ENCODE measurements at places on chromosomes 3 and 15.

GRCh38 chr15:88498996-88499395, 31.5 kb downstream of the MRPS11 start:
- DNase-seq, result no peak

- no peak for DNase-seq
These were observed 130.8 kb downstream of the HCN4 start for GRCh38 chr15:73237910-73238309.

DNA sequence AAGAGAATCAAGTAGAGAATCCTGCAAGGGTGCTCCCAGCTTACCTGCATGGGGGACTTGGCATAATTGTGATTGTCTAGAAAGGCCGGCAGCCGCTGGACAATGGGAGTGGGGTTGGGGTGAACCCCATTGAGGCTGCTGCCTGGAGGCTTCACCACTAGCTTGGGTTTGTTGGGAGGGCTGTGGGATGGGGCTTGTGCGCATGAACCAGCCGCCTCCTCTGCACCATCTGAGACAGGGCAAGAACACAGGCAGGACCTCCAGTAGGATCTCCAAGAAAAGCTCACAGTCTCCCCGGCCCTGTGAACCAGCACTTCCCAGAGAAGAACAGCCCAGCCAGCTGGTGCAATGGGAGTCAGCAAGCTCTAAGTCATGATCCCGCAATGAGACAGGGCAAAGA, 39.8 kb downstream of the SEMA3G start:
- peak; percentile 52 for DNase-seq

DNA sequence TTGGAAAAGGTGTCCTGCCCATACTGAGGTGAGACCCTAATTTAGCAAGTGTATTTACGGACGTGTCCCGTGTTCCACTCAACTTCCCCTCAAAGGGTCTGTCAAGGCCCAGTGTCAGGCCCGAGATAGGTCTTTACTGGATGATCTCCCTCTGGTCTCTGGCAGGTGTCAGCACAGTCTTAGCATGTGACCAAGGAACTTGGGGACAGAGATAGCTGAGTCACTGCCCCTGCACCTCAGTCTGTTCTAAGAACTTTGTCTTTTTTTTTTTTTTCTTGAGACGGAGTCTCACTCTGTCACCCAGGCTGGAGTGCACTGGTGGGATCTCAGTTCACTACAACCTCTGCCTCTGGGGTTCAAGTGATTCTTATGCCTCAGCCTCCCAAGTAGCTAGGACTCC, 32.1 kb upstream of the ALPK3 start:
- DNase-seq, result no peak

DNA sequence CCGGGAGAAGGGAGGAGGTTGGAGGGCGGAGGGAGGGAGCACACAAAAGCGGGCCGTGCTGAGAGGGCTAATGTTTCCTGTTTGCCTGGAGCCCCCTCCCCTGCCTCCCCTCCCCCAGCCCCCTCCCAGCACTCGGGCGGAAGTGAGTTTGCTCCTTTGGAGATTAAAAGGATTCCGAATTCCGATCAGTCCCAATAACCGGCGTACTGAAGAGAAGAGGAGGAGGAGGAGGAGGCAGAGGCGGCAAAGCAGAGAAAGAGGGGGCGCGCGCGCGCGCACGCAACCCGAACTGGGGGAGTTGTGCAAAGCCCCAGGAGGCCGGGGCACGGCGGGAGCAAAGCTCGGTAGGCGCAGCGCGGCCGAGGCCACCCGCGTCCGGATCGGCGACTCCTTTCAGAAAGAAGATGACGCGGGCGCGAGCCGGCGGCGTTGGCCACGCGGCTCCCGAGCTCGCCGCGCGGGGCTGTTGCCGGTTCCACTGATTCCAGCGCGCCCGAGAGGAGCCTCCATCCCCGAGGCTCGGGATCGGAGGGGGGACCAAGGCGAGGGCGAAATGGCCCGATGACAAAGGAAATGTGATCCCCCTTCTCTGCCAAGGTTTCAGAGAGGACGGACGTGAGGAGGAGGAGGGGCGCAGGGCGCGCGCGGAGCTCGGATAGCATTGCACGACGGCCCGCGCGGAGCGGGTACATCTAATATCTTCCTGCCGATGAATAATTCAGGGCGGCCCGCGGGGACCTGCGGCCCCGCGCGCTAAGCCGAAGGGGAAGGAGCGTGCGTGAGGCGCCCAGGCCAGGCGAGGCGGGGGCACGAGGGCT, 1.1 kb upstream of the TRIM71 start:
- DNase-seq, result peak; percentile 77
